ENCODE measurements at places on chromosomes 1 and 21. TPM values are rescaled to one million over a fixed set of nuclear protein-coding genes. Genes with fewer than 3 reads are reported as not detected.

The NGF gene
- 1.1 TPM for polyA plus RNA-seq

DNA sequence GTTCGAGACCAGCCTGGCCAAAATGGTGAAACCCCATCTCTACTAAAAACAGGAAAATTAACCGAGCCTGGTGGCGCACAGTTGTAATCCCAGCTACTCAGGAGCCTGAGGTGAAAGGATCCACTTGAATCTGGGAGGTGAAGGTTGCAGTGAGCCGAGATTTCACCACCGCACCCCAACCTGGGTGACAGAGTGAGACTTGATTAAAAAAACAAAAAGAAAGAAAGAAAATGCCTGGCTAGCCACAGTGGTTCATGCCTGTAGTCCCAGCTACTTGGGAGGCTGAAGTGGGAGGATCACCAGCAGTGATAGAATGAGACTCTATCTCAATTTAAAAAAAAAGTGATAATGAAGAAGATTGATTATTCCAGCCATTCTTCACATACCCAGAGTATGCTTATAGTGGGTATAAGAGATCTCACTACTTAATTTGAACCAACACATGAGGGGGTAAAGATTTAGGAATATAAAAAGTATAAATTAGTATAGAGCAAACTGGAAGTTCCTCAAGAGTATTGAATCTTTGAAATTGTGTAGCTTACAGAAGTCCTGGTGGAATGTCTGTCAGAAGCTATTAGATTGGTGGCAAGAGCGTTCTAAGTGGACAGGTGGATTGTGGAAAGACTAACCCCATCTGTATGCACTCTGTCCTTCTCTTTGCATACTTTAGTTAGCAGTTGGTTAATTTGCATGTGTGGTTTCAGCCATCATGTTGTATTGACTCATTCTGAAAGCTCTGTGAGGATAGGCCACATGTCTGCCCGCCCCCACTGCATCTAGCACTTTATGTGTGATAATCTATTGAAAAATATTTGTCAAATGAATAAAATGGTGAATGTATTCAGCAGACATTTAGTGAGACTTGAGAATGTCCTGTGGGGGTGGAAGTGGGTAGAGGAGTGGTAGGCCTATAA is 25.0 kb downstream of the RLF start:
- DNase-seq: peak; percentile 7
- H3K4me3 ChIP-seq: no peak overlapping the region
- no peaks in the 10 kb centered on the region for H3K27me3 ChIP-seq
- H3K27ac ChIP-seq: no peak overlapping the region
- H3K36me3 ChIP-seq: peaks cover 10% of the 10 kb centered on the region

- H3K27me3 ChIP-seq: no peaks in the 10 kb centered on the region
- no peak for DNase-seq
- no peaks in the 10 kb centered on the region for H3K4me1 ChIP-seq
- H3K27ac ChIP-seq: no peak overlapping the region
- H3K4me3 ChIP-seq: no peak overlapping the region
Measured at GRCh38 chr21:35145626-35146233, 96.6 kb upstream of the RUNX1 start.

The CSRP1 gene
- polyA plus RNA-seq: 5.8 TPM

The KPRP gene
- not detected for polyA plus RNA-seq

- no peaks in the 10 kb centered on the region for H3K27me3 ChIP-seq
- no peaks in the 10 kb centered on the region for H3K4me1 ChIP-seq
- no peak for DNase-seq
Measured at GRCh38 chr1:26257222-26257621, 22.7 kb upstream of the SH3BGRL3 start.

The FAM167B gene
- polyA plus RNA-seq: 2.2 TPM

DNA sequence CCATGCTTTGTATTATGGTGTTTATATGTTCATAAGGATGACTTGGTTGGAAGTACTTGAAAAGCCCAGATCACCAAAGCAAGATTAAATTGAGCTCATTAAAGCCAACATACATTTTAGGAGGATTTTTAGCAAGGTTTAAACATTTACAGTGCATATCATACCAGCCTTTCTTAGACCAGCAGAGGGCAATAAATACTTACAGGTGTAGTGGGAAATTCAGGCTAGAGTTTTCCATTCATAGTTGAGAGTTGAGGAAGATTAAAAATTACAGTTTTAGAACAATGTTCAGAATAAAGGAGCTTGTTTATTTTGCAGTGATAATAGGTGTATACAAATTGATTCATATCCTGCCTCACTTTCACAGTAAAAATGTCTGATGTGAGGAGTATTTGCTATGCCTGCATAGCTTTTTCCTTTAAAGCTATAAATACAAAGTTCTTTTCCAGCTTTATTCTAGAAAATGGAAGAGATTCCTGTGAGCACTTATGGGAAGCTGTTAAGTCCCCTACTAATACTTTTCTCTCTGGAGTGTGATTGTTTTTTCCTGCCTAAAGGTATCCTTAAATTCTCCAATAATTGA is 35.3 kb downstream of the DTL start:
- DNase-seq: peak; percentile 45
- H3K36me3 ChIP-seq: peaks cover 59% of the 10 kb centered on the region
- no peaks in the 10 kb centered on the region for H3K27me3 ChIP-seq
- no peaks in the 10 kb centered on the region for H3K4me1 ChIP-seq

- no peak for DNase-seq
- H3K36me3 ChIP-seq: no peaks in the 10 kb centered on the region
- no peaks in the 10 kb centered on the region for H3K27me3 ChIP-seq
- H3K4me3 ChIP-seq: no peak overlapping the region
- no peaks in the 10 kb centered on the region for H3K4me1 ChIP-seq
- H3K27ac ChIP-seq: no peak overlapping the region
Measured at GRCh38 chr1:41935226-41935625, 16.5 kb upstream of the HIVEP3 start.

DNA sequence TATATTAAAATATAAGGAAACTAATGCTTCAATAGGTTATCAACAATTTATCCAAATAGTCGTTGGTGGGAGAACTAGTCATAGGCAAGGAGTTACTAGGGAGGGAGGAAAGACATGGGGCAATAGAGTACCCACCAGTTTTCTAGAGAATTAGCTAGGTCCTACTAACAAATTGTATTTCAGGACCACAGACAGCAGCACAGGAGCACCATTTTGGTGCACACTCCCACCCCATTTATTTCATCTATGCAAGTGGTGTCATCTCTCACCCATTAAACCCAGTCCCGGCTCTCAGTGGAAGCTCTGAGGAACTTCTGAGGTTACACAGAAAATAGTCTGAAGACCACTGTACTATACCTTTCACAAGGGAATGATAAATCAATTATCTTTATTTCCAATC is 89.0 kb upstream of the BCAR3 start:
- no peaks in the 10 kb centered on the region for H3K27me3 ChIP-seq
- peak; percentile 57 for DNase-seq
- no peaks in the 10 kb centered on the region for H3K36me3 ChIP-seq

The CYP4Z1 gene
- not detected for polyA plus RNA-seq

The RGS8 gene
- polyA plus RNA-seq: 0.06 TPM

GRCh38 chr1:212606395-212607205 is 2.0 kb upstream of the ATF3 start:
- peak overlapping the region; percentile 86 for H3K4me3 ChIP-seq
- H3K27ac ChIP-seq: no peak overlapping the region
- no peaks in the 10 kb centered on the region for H3K36me3 ChIP-seq
- DNase-seq: peak; percentile 48

The VWA5B1 gene
- 0.16 TPM for polyA plus RNA-seq

The CCDC185 gene
- polyA plus RNA-seq: not detected

- H3K4me3 ChIP-seq: no peak overlapping the region
- no peak for DNase-seq
- no peaks in the 10 kb centered on the region for H3K27me3 ChIP-seq
Measured at GRCh38 chr21:37407719-37408420, 41.3 kb downstream of the DYRK1A start.

The GPR3 gene
- polyA plus RNA-seq: 5.8 TPM
